ENCODE measurements at places on chromosomes 12 and 14. TPM values are rescaled to one million over a fixed set of nuclear protein-coding genes. Genes with fewer than 3 reads are reported as not detected.

Gene CLEC12A
- total RNA-seq, result not detected

Gene CLMN
- total RNA-seq, result 0.12 TPM

Gene IAPP
- not detected for total RNA-seq

Gene MUCL1
- total RNA-seq, result not detected

Gene ACSS3
- 33.6 TPM for total RNA-seq

Gene LYZ
- total RNA-seq, result 0.19 TPM

Gene TPPP2
- total RNA-seq, result not detected

Gene MMAB
- total RNA-seq, result 41.5 TPM

Gene ZFHX2
- 0.06 TPM for total RNA-seq

Gene NRL
- 0.79 TPM for total RNA-seq

Gene RNF212B
- total RNA-seq, result not detected

Gene CMKLR1
- total RNA-seq, result 6.5 TPM

Gene KLRB1
- not detected for total RNA-seq

Gene CLEC4D
- total RNA-seq, result not detected

Gene RPL10L
- not detected for total RNA-seq

Gene SMIM41
- 0.13 TPM for total RNA-seq

Gene FOXN3
- total RNA-seq, result 8.5 TPM

Gene PRH2
- not detected for total RNA-seq

Gene TEX52
- total RNA-seq, result not detected

Gene GALNT6
- 5.0 TPM for total RNA-seq

Gene CCDC196
- total RNA-seq, result not detected

Gene RGS6
- not detected for total RNA-seq

Gene PLCZ1
- 0.06 TPM for total RNA-seq

Gene ENDOU
- total RNA-seq, result 0.40 TPM

Gene C12orf76
- total RNA-seq, result 7.4 TPM

Gene C12orf54
- total RNA-seq, result not detected

Gene OR6C2
- total RNA-seq, result not detected

Gene CCDC38
- total RNA-seq, result under 0.01 TPM

Gene USP5
- total RNA-seq, result 128 TPM

Gene LTB4R2
- 2.0 TPM for total RNA-seq
